ENCODE measurements at places on chromosomes 4 and X. TPM values are rescaled to one million over a fixed set of nuclear protein-coding genes. Genes with fewer than 3 reads are reported as not detected.

DNA sequence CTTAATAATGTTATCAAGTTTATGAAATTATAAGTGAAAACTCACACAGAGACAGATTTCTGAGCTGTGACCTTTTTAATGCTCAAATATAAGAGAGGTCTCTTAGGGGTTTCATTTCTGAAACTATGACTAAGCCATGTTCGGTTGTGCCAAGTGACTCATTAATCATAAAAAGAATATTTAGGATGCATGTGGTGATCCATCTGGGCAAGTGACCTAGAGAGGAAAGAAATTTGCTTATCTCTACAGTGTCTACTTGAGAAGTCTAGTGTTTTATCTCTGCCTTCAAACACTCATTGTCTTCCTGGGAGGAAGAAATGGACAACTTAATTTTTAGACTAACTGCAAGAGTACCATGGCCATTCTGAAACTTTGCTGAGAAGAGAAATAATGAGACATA lies 545.3 kb upstream of the GRID2 start:
- DNase-seq: no peak

- no peak for DNase-seq
Observed at GRCh38 chr4:125714845-125715244, 400.1 kb downstream of the FAT4 start.

The H2BW2 gene
- 1.00 TPM for polyA plus RNA-seq

DNA sequence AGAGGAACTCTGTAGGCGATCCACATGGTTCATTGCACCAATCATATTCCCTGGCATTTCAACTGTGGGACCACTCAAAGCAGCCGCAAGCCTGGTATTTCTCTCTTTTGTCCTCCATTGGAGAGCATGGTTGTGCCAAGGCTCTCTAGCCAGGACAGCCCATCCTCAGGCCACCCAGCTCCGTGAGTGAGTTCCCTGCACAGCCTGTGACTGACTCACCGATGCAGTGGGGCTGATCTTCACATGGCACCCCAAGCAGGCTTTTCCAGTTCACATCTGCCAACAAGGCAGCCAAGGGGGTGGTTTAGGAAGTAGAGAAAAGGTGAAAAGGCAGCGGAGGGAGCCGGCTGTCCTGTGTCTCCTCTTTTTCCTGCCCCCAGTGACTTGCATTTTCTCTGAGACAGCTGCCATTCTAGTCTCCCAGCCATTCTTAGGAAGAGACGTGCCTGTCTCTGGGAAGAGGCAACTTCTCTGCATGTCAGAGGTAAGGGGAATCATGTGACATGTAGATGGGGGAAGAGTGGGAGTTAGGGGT lies 69.2 kb downstream of the MID1IP1 start:
- no peak for DNase-seq

The FRMD7 gene
- polyA plus RNA-seq: 1.7 TPM

- DNase-seq: no peak
Observed at GRCh38 chr4:84954982-84955567, 11.4 kb downstream of the WDFY3 start.

The GAGE12H gene
- polyA plus RNA-seq: not detected

All from right renal cortex interstitium (tissue), 3 donors.